ENCODE measurements at places on chromosomes 5 and 9.

GRCh38 chr5:37090781-37091180, 158.4 kb downstream of the CPLANE1 start:
- no peak for DNase-seq

- DNase-seq, result no peak
These were observed 21.8 kb downstream of the DMAC1 start for GRCh38 chr9:7777771-7778170.

- DNase-seq, result no peak
These were observed 175.7 kb downstream of the FRMD3 start for GRCh38 chr9:83362341-83362995.

DNA sequence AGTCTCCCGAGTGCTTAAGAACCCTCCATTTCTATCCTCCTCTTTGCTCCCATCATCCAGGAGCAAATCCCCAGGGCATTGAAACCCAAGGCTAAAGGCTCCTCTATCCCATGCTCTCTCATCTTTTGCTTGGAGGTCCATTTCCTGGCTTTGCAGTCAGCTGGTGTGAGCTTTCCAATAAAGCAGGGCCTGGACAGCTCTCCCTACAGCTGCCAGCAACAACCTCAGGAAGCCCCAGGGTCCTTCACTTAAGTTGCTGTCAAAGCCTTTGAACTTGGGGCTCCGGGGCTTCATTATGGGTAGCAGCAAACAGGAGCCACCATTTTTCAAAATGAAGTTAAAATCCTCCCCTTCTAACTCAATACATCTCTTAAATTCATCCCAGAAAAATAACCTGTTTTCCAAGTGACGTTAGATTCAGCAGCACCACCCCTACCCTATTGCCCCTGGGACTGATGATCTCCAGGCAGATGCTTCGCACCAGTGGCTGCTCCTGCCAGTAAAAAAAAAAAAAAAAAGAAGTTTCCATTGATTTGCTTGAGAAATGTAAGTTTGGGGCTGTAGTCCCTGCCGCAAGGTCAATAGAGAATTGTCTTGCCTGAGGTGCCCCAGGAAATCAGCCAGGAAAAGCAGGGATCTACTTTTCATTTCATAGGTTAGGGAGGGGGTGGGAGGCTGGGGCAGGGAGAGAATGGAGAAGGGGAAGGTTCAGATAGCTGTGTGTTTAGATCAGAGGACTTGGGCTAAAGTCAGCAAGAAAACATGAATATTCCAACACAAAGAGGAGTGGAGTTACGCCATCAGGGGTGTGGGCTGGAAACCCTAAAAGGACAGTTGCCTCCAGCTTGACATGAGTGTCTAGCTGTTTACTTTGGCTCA, 83.8 kb upstream of the IL6ST start:
- no peak for DNase-seq

DNA sequence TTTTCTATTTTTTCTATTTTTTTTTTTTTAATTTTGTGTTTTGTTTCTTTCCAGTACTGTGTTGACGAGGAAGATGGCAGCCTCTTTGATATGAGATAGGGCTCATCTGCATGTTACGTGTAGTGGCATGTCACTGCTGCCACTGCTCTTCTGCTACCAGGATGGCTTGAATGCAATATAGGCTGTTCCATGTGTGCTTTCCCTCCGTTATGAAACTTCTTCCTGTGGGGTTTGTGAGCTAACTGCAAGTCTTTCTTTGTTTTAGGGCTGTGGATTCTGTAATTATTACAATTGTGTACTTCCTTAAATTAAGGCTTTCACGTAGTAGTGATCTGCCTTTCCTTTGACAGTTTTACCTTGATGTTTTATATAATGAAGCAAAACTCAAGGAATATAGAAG, 184.6 kb downstream of the KDM4C start:
- DNase-seq, result no peak

GRCh38 chr5:143334903-143335302, 68.6 kb downstream of the NR3C1 start:
- no peak for DNase-seq

DNA sequence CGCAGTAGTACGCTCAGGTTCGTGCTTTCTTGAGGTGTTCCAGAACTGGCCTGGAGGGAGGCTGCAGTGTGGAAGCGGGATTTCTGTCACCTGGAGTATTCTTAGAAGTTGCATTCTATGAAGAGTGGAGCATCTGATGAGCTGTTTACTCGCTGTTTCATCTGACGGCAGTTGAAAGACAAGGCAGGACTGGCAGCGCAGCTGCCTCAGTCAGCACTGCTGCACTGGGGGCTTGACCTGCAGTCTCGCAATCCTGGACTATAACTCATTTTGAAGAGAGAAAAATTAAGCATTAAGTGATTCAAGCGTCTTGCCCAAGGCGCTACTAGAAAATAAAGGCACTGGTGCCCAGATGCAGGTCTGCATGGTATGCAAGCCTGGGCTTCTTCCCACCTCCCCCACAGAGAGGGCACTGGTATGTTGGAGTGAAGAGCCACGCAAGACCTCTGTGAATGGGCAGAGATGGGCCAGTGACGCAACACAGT, 10.6 kb downstream of the TENT4A start:
- no peak for DNase-seq

Data from stimulated activated CD4-positive, alpha-beta T cell treated with anti-CD3 and anti-CD28 coated beads, Interleukin-4, amount 100 ng/mL, for 1 hour (primary cell).